ENCODE measurements at places on chromosomes 6 and 20. TPM values are rescaled to one million over a fixed set of nuclear protein-coding genes. Genes with fewer than 3 reads are reported as not detected.

Gene DBNDD2
- total RNA-seq, result 3.7 TPM

Gene CRIP3
- 2.1 TPM for total RNA-seq

Gene PHF1
- total RNA-seq, result 5.7 TPM

Gene C6orf52
- not detected for total RNA-seq

Gene CCN2
- 29.7 TPM for total RNA-seq

Gene SLC22A2
- not detected for total RNA-seq

Gene CRISP3
- not detected for total RNA-seq

Gene BPIFB1
- total RNA-seq, result not detected

Gene CALHM6
- total RNA-seq, result 8.9 TPM

Gene DYNLT1
- total RNA-seq, result 32.4 TPM

Gene MRPS26
- total RNA-seq, result 25.6 TPM

Gene SOX18
- 3.7 TPM for total RNA-seq

Gene SNAP25
- total RNA-seq, result 4.2 TPM

Data from skeletal muscle tissue (tissue), 5 donors.